ENCODE measurements at places on chromosomes 7 and 10.

- DNase-seq: no peak
Measured at GRCh38 chr10:17113346-17113745, 16.3 kb downstream of the CUBN start.

GRCh38 chr10:34454590-34455261 is 360.4 kb downstream of the PARD3 start:
- DNase-seq: no peak

- DNase-seq: peak; percentile 92
Measured at GRCh38 chr7:101542527-101543241, 86.4 kb downstream of the MYL10 start.

DNA sequence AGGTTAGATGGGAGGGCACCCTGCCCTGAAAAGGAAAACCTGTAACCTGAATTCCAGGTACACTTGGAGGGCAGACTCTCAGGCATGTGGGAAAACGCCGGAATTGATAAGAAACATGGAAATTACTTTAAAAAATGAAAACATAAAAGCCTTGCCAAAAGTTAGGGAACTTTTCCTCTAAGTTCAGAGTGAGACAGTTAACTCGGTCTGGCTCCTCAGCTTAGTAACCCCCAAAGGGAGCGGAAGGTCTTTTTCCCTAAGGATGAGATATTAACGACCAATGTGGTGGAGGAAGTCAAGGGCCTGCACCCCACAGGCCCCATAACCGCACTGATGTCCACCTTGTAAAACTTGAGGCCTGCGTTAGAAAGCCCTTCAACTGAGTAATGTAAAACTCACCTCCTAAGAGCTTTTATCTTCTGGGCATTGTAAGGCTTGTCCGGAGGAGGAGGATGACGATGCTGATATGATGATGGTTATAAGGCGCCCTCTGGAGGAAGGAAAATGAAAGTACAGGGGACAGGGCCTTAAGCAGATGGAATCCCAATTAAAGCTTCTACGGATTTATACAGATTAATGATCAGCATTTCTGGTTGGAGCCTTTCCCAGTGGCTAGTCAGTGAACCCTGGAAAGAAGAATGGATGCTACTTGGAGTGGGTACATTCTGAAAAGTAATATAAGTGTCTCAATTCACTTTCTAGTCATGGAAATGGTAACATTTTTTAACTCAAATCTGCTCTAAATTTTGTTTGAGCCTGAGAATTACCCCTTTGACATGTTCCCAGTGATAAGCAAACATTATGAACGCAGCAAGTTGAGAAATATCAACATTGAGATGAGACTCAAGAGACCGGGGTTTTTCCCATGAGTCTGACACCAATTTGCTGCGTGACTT is 694 bp downstream of the COL1A2 start:
- DNase-seq: peak; percentile 85

GRCh38 chr7:149720372-149721083 is 52.9 kb downstream of the ZNF467 start:
- DNase-seq: no peak

DNA sequence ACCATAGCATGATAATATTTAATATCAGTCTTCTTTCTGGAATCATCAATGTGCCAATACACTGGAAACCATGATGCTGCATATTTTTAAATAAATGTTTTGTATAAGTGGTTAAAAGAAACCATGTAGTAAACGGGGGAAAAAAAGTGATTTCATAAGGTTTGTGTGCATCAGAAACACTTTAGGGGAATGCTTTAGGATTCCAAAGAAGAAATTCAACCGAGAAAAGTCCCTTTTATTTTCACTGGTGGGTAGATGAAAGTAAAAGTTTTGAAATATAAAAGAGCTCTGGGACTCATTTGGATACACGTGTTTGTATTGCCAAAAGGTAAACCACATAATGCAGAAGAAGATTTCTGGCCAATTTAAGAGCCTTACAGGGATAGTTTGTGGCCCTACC is 11.9 kb upstream of the MACC1 start:
- no peak for DNase-seq

GRCh38 chr7:111004310-111004901 is 86.5 kb upstream of the LRRN3 start:
- no peak for DNase-seq

GRCh38 chr7:105972276-105972675 is 9.2 kb downstream of the CDHR3 start:
- no peak for DNase-seq

- DNase-seq: no peak
Measured at GRCh38 chr7:103991406-103991805, 1.9 kb upstream of the RELN start.

GRCh38 chr7:16564909-16565426 is 38.3 kb downstream of the LRRC72 start:
- DNase-seq: peak; percentile 65

DNA sequence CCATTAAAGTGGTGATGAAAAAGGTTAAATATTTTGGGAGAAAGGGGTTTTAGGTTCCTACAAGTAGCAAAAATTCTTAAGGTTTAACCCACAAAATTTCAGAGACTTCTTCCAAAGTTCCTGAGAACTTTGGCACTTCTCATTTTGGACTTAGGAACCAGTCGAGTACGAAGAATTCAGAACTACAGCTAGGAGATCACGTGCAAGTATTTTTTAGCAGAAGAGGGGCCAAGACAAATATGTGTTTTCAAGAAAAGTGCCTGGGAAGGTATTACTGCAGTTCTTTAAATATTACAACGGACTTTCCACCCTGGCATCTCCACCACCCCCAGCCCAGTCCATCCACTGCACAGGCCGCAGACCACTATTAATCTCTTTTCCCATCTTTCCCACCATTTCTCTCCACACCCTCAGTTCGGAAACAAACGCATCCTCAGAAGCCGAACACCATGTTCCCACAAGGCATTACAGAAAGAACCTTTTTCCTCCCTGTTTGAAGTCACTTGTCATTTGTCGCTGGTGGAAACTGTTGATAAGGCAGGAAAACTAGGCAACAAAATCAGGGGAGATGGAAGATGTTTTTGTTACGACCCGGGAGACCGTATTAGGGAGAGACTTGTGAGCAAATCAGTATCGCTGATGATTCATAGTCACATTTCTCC is 7.1 kb downstream of the INHBA start:
- no peak for DNase-seq

DNA sequence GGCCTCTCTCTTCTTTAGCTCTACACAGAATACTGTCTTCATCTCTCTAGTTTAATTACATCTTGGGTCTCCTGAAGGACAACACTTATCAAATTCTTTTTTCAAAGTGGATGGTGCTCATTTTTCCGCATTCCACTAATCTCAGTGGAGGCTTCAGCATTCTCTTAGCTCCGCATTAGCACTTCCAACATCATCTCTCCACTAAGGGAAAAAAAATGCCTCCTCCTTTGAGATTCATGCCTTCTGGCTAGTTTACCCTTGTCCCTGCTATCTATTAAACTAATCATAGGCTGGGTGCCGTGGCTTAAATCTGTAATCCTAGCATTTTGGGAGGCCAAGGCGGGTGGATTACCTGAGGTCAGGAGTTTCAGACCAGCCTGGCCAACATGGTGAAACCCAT is 9.2 kb downstream of the PPP3CB start:
- no peak for DNase-seq

GRCh38 chr10:23075672-23076071 is 19.7 kb upstream of the MSRB2 start:
- no peak for DNase-seq

DNA sequence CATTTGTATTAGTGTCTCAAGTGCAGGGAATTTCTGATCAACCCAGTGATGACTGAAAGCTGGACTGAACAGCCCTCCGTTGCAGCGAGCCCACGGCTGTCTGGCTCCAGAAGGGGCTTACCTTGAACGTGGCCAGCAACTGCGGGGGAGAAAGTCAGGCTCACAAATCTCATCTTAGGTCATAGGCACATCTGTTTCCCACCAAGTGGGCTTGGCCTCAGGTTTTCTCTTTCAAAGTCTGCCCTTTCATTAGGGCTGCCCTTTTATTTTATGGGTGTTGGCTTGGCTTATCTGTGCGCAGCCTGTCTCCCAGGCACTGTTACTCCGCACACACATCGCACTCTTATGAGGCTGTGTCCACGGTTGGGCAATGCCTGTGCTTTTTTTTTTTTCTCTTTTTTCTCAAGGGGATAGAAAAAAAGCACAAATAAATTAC is 178.0 kb downstream of the JCAD start:
- no peak for DNase-seq

DNA sequence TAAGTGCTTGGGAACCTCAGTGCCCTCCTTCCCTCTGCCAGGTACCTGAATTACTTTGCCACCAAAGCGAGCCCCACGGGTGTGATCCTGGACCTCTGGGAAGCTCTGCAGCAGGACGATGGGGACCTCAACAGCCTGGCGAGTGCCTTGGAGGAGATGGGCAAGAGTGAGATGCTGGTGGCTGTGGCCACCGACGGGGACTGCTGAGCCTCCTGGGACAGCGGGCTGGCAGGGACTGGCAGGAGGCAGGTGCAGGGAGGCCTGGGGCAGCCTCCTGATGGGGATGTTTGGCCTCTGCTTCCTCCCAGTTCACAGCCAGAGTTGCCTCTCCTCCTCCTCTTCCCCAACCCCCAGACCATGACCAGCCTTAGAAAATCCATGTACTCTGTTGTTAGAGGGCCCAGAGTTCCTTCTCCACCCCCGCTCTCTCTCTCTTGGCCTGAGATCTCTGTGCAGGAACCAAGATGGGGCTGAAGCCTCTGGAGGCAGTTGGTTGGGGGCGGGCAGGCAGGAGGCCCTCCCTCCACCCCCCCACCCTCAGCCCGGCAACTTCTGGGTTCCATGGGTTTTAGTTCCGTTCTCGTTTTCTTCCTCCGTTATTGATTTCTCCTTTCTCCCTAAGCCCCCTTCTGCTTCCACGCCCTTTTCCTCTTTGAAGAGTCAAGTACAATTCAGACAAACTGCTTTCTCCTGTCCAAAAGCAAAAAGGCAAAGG is 19.8 kb upstream of the SLC29A3 start:
- DNase-seq: no peak

DNA sequence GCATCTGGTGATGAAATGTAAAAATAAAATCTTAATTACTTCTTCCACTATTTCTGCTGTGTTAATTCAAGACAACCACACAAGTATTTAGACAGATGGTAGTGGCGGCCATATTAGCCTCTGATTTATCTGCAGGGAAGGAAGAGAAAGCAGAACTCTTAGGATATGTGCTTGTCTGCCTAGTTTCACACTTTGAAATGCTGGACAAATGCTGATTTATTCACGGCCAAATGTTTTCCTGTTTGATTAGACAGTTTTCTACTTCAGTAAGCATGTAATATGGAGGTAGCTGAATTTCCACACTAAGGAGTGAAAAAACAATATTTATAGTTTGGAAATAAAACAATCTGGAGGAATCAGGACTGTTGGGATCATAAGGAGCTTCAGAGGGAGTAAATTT is 158.1 kb downstream of the AGMO start:
- DNase-seq: no peak

DNA sequence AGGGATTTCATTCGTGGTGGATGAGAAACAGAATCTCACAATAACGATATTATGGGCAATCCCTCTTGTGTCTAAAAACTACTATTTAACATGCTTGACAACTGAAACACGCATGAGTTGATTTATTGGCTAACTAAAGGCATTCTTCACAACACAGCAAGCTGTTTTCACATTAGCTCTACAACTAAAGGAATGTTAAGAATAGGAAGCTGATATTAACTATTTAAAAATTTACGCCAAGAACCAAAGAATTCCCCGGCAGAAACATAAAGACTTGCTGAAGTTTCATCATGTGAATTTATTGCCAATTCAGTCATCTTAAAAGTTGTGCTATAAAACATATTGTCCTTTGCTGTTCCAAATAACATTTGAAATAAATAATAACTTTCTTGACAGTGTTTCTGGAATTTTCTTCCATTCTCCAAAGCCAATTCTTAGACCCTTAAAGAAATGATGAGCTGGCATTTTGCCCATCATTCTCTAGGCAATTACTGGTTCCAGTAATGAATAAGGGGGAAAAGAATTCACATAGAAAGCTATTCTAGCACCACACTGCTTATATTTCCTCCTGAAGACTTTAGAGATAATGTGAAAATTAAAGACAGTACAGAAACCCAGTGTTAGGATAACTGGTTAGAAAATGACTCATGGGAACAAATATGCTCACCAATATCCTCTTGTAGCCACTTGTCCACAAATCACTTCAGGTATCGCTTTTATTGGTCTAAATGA is 233.1 kb downstream of the PARD3 start:
- no peak for DNase-seq

- DNase-seq: no peak
Measured at GRCh38 chr10:49552277-49552676, 13.4 kb upstream of the ERCC6 start.

DNA sequence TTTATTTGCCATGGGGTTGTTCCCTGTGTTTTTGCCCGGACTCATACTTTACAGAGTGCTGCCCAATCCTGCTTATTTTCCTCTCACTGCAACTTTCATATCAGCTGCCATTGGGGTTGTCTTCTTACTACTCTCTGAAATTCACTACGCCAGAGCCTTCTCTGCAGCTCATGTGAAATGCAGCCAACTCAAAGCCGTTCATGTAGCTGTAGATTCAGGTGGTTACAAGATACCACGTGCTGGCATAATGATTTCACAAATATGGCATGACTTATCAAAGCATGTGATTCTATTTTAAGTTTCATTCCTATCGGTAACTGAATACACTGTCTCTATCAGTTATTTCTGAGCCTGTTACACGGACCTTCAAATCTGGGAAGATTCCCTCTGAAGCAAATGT is 130.3 kb upstream of the WNT16 start:
- DNase-seq: no peak

DNA sequence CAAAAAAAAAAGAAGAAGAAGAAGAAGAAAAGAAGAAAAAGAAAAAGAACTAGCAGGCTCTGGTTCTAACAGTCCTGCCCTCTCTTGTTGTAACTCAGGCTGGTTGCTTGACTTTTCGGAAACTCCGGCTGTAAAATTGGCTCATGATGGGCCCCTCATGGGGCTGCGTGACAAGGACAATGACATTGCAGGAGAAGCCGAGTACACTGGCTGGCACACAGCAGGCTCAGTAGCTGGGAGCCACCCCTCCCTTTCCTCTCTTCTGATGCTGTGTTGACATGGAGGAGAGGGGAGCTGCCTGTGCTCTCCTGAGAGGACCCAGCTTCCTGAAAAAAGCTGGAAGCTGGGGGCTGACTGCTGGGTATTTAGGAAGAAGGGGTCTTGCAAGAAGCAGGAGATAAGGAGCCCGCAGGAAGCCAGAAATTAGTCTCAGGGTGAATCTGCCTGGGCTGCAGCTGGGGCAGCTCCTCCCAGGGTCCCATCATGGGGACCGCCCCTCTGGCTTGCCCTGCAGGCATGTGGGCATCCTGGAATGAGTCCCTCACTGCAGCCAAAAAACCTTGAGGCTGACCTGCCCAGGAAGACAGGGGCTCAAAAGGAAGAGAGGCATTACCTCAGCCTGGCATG is 14.6 kb upstream of the GPR26 start:
- DNase-seq: no peak

Measured in activated CD4-positive, alpha-beta T cell treated with anti-CD3 and anti-CD28 coated beads, Interleukin-2, amount 10 ng/mL, durations not matched to agents 24 days and 14 days (primary cell).